Stimulated activated CD8-positive, alpha-beta memory T cell treated with anti-CD3 and anti-CD28 coated beads, Interleukin-2, amount 100 ng/mL, for 48 hours (primary cell): ENCODE measurements at places on chromosomes 2 and 18.

DNA sequence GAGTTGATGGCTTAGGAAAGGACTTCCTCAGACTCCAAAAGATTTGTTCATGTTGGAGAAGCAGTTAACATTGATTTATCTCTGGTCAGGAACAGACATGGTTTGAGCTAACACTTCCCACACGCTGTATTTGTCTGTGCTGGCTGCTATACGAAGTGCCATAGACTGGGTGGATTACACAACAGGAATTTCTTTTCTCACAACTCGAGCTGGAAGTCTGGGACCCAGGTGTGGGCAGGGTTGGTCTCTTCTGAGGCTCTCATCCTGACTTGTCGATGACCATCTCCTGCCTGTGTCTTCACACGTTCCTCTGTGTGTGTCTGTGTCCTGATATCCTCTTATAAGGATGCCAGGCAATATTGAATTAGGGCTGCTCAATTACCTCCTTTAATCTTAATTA lies 163.4 kb upstream of the BCL2L11 start:
- DNase-seq: no peak

DNA sequence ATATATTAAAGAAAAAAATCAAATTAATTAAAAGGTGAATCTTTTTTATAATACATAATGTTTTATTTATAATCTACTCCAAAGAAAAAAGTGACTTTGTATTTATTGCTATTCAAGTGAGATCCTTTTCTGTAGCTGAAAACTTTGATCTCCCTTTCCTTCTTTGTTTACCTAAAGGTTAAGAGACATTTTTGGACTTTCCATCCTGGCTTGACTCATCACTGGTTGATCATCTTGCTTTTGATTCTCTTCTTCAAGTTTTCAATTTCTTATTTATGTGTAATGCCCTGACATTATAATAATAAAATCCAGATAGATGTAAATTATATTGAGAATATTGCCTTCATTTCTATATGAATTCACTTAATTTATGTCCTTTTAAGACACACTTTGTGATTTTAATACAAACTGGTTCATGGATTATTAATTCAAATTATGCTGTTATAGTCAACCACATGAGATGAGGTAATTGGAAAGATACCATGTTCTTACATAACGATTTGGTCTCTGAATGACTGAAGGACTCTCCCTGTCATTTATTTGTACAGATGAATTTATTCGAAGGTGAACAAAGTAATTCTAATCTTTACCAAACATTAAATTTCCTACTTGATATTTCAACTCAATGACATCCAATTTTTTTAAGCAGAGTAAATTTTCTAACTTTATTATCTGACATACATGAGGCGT lies 184.4 kb downstream of the TGIF1 start:
- no peak for DNase-seq

DNA sequence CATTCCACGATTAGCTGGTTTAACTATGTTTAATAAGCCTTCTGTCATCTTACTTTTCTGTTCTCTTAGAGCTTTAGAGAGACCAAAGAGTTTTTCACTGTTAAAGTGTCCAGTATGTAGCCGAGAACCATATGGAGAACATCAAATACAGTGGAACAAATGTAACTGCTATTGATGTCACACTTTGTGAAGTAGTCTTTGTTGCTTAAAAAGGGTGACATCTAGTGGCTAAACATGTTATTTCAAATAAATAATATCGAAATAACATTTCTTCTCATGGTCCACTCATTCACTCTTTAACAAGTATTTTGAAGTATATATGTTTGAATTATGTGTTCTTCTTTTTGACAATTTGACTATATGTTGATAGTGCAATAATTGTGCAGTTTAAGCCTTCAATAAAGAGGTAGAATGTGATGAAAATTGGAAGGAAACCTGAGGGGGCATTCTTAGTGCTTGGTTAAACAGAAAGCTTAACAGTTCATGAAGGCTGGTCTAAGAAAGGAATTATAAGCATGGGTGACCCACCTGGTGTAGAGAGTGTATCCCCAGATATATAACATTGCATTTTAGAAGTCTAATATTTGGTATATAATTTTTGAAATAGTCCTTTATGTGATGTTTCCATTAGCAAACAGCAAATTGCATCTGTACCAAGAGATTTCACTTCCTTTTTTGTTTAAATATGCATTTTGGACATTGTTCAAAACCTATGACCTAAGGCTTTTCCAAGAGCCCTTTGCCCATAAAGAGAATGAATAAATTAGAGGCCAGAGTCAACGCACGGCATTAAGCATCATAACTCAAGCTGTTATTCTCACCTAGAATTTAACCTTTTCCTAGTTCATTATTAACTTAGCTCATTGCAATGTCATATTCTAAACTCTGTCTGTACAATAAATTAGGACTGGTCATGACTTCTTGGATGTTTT lies 112.1 kb downstream of the KYNU start:
- DNase-seq: no peak

- no peak for DNase-seq
Observed at GRCh38 chr2:239876948-239877289, 148.2 kb downstream of the NDUFA10 start.

- DNase-seq: no peak
Observed at GRCh38 chr2:172811027-172811426, 75.4 kb downstream of the RAPGEF4 start.

DNA sequence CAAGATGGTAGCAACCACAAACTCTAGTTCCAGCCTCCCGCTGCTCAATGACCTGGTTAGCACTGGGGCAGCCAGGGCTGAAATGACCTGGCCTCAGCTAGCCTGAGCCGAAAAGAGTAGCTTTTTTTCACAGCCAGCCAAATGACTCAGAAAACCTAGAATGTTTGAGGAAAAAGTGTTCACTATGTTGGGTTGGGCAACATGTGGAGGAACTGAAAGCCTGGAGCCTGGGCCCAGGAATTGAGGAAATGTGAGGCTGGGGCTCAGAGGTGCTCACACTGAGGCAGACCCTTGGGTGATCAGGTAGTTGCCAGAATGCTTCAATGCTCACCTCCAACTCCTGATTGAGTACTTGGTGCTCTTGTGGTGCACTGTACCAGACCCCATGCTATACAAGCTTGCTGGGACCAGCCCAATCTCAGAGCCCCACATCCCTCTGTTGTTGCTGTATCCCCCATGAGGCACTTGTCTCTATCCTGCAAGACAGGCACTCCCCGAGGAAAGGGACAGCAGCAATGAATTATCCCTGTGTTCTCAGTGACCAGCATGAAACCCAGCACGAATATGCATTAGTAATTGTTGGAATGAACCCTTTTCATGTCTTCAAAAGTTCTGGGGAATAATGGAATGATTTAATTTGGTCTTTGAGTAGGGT lies 116.2 kb downstream of the USP34 start:
- no peak for DNase-seq

GRCh38 chr2:166364476-166365161 lies 11.1 kb downstream of the SCN9A start:
- no peak for DNase-seq

DNA sequence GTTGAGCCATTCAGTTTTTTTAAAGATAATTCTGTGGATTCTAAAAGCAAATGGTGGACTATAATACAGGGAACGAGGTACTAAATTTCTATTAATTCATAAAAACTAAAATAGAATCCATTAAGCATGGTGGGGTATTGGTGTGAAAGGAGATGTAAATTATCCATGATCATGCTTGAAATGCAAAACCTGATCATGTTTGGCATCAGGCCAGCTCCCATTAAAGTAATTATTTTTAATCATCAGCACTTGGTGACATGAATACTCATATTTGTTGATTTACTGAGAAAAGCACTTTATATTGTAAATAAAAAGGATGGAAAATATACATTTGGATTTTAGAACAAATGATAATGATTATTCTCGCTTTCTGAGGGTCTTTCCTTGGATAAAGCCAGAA lies 232.3 kb upstream of the MEIS1 start:
- DNase-seq: no peak

GRCh38 chr18:25453556-25454269 lies 101.7 kb upstream of the ZNF521 start:
- no peak for DNase-seq

GRCh38 chr2:192571636-192572035 lies 376.9 kb upstream of the TMEFF2 start:
- DNase-seq: no peak

DNA sequence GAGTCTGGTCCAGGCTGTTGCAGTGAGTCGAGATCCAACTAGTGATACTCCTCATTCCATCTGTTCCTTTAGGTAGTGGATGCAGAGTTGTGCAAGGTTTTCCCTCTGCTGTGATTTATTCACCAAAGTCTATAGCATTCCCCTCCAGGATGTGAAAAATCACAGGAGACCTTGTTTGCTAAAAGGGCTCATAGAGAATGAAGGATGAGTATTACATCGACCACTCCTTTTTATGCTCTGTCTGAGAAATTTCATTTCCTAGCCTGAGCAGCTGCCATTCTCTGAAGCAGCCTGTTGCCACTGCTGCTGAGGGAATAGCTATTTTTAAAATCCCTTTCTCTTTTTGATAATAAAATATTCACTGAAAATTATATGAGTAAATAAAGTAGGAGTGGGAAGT lies 134.1 kb upstream of the LRRTM1 start:
- no peak for DNase-seq

DNA sequence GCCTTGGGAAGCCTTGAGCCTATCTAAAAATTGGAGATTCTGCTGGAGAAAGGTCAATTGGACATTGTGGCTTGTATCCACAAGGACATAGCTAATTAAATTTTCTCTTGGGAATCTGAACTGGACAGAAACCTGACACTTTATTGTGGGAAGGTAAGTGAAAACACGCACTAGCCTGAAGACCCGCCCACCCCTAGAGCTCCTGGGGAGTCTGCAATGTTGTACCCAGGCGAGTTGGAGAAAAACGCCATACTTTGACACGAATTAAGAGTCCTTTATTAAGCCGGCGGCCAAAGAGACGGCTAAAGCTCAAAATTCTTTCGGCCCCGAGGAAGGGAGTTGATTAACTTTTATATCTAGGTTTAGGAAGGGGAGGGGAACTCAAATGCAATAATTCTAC lies 1.2 kb upstream of the ZNF892 start:
- no peak for DNase-seq
